Fibroblast of upper back skin (primary cell): ENCODE measurements at places on chromosomes 1 and 21.
A peak's percentile ranks its signal among the peaks of the same experiment; 100 is the strongest.

GRCh38 chr21:19864476-19864875, 1133.7 kb upstream of the NCAM2 start:
- DNase-seq = no peak

GRCh38 chr1:48356901-48357300, 115.1 kb downstream of the SPATA6 start:
- peak; percentile 1 for DNase-seq

DNA sequence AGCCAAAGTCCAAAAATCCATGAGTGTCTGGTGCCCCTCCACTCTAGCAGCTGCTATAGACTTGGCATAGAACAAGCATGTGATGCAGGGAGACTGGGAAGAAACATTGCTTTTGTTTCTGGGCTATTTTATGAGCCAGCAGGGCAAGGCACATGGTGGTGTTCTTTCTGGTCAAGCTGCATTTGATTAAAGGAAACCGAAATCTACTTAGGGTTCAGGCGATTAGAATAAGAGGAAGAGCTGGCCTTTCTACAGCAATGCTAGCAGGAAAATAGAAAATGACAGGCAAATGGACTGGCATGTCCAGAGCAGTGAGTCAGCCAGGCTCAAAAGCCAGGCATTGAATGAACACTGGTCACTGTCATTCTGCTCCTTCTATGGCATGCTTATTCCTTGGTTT, 28.5 kb upstream of the ARHGAP29 start:
- DNase-seq = no peak

DNA sequence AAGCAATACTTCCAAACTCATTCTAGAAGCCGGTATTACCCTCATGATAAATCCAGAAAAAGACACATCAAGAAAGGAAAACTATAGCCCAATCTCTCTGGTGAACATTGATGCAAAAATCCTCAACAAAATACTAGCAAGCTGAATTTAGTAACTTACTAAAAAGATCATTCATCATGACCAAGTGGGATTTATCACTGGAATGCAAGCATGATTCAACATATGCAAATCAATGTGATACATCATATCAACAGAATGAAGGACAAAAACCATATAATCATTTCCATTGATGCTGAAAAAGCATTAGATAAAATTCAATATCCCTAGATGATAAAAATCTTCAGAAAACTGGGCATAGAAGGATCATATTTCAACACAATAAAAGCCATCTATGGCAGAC, 402.9 kb downstream of the TGFB2 start:
- DNase-seq = peak; percentile 75

GRCh38 chr1:219938706-219939105, 10.3 kb upstream of the SLC30A10 start:
- DNase-seq = peak; percentile 61

GRCh38 chr1:100249537-100250257, at the start of gene DBT:
TSS of gene DBT (minus strand) at chr1:100249834. CDS start at chr1:100249820, 14 bp downstream.
- DNase-seq = peak; percentile 94

GRCh38 chr1:66271904-66272254, 262.1 kb upstream of the SGIP1 start:
- peak; percentile 66 for DNase-seq
